T-helper 17 cell (primary cell): ENCODE measurements at places on chromosomes 6 and 20.

- DNase-seq, result no peak
Observed at GRCh38 chr20:61608275-61609085, 356.4 kb downstream of the CDH4 start.

DNA sequence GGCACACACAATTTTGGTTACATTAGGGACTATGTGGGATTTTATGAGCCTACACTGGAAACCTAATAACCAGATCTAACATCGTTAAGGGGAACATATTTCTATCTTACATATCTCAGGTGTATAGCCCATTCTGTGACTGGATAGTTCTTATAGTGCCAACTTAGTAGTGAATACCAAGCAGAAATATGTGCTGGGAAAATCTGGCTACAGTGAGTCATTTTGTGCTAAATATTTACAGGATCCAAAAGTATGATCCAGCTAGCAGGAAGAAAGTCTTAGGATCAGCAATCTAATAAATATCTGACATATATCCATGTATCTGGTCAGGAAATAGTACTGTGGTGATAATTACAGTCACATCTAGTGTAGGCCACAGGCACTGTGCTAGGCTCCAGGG lies 94.6 kb upstream of the INSM1 start:
- DNase-seq, result no peak

DNA sequence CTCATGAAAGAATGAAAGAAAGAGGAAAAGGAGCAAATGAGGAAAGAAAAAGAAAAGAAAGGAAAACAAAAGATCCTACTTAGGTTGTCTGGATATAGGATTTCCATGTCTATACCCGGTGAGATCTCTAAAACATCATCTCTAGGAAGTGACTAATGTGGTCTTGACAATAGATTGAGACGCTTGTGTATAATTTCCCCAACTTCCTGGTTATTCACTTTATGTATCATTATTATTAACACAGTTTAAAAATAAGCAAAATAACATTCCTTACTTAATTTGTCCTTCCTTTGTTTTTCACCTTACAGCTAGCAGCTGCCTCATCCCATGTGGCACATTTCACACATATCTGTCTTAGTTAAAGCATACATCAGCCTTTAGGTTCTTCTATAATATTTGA lies 27.0 kb downstream of the LAMA4 start:
- DNase-seq, result no peak

- DNase-seq, result no peak
Observed at GRCh38 chr6:25312034-25312620, 33.0 kb downstream of the CARMIL1 start.

DNA sequence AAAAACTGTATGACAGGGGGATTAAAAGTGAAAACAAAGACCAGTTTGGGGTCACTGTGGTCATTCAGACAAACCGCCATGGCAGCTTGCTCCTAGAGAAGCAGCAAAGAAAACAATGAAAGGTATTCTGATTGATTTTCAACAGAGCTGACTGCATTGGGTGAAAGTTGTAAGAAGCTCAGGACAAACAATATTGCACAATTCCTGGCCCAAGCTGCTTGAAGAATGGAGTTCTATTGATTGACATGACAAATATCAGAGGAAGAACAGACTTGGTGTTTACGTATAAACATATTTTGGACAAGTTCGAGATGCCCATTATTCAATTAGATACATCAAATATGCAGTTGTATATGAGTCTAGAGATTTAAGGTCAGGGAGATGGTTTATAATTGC lies 62.0 kb downstream of the TRIM38 start:
- no peak for DNase-seq

DNA sequence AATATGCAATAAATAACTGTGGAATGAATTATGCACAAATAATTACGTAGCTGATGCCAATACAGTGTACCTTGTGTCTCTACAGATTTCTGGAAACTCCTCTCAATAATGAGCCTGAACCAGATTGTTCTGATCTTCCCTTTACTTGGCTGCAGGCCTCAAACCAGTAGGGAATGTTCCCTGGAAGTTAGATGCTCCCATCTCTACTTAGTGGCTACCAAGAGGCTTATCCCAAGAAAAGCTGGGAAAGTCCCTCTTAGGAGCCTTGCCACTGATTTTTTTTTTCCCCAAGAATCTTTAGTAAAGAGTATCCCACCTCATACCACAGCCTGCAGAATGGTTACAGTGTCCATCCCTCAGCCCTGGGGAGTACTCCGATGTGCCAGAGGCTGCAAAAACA lies 702.1 kb downstream of the RFPL4B start:
- no peak for DNase-seq

- no peak for DNase-seq
Observed at GRCh38 chr20:6636209-6637159, 131.0 kb upstream of the BMP2 start.

DNA sequence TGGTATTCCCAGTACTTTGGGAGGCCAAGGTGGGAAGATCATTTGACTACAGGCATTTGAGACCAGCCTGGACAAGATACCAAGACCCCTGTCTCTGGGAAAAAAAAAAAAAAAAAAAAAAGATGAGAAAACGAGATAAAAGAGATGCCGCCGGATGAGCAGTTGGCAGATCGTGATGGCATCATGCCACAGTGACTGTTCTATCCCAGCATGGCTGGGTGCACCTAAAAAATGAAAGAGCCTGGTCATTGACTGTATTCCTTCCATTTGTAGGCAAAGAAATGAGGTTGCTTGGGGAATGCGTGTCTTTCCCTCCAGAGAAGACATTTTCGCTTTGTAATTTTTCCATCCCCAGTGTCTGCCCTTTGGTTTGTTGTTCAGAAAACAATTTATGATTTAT lies 12.9 kb downstream of the AKAP12 start:
- DNase-seq, result no peak

GRCh38 chr6:30207619-30208295 lies 5.4 kb downstream of the TRIM26 start:
- no peak for DNase-seq

GRCh38 chr6:151610326-151610725 lies 116.5 kb downstream of the CCDC170 start:
- DNase-seq, result no peak

DNA sequence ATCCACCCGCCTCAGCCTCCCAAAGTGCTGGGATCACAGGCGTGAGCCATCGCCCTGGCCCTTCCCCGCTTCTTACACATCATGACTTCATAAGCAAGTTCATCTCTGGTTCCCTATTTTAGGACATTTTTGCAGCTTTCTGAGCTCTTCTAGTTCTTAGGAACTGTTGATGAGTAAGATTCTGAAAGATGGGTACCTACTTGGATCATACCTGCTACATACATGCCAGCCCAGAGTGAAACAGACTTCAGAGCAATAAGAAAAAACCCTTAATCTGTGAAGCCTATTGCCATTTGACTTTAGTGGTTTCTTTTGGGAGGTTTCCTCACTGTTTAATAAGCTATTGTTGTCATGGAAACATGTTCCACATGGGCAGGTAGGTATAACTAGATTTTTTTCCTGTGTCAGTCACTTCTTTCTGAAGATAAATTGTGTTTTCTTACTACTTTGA lies 27.9 kb upstream of the TMEM217 start:
- no peak for DNase-seq

GRCh38 chr6:159887146-159887545 lies 3.6 kb upstream of the MAS1 start:
- DNase-seq, result no peak

GRCh38 chr6:129795261-129795660 lies 65.9 kb downstream of the TMEM244 start:
- no peak for DNase-seq
